WTC11 (cell line): ENCODE measurements at places on chromosomes 13 and 19.

DNA sequence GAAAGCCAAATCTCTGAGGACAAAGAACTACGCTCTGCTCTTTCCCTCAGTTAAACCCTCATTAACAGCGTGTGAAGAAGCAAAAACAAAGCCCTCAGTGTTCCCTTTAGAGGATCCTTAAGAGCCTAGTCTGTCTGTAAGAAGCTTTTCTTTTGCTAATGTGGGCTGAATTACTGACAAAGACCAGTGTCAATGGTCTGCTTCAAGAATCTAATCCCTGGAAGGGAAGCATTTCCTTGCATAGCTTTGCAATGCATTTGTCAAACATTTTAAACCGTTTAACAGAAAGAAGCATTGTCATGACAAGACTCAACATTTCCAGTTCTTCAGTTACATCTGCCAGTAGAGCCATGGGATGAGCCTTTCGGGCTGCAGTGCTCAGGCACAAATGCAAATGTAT, 64.9 kb downstream of the EDNRB start:
- DNase-seq: peak; percentile 13

DNA sequence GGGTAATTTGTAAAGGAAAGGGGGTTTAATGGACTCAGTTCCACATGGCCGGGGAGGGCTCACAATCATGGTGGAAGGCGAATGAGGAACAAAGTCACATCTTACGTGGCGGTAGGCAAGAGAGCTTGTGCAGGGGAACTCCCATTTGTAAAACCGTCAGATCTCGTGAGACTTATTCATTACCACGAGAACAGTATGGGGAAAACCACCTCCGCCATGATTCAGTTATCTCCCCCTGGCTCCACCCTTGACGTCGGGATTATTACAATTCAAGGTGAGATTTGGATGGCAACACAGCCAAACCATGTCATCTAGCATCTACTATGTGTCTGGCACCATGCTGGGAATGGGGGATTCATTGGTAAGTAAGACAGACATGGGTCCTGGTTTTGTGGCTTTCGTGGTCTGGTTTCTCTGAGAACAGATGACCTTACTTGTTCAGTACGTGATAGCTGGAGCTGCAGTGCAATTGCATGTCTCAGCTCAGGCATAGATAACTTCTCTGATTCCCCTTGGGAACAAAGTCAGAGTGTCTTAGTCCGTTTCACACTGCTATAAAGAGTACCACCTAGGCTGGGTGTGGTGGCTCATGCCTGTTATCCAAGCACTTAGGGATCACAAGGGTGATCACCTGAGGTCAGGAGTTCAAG, 8.3 kb downstream of the ZNF554 start:
- DNase-seq: no peak

DNA sequence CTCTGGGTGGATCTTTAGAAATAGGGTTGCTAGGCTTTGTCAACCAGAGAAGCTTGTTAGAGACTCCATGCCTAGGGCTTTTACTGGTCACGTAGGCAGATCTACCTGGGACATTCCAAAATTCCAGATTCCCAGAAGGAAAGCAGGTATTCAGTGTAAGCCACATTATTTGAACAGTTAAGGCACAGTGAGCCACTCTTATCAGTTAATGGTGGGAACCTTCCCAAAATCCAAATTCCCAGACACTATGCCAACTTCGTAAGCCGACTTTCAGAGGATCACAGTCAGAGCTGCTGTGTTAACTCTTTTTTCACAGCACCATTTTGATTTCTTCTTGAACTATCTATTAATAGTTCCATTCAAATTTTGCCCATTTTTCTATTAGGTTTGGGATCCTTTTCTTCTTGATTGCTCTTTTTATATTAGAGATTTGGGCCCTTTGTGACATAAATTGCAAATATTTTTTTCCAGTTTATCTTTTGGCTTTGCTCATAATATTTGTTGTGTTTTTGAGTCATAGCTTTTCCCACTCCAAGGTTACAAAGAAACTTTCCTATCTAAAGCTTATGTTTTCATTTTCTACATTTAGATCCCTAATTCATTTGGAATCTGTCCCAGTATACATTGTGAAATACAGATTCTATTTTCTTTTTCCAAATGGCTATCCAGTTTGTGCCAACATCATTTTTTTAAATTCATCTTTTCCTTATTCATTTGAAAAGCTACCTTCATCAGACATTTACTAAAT, 77.3 kb downstream of the DHRS12 start:
- no peak for DNase-seq

DNA sequence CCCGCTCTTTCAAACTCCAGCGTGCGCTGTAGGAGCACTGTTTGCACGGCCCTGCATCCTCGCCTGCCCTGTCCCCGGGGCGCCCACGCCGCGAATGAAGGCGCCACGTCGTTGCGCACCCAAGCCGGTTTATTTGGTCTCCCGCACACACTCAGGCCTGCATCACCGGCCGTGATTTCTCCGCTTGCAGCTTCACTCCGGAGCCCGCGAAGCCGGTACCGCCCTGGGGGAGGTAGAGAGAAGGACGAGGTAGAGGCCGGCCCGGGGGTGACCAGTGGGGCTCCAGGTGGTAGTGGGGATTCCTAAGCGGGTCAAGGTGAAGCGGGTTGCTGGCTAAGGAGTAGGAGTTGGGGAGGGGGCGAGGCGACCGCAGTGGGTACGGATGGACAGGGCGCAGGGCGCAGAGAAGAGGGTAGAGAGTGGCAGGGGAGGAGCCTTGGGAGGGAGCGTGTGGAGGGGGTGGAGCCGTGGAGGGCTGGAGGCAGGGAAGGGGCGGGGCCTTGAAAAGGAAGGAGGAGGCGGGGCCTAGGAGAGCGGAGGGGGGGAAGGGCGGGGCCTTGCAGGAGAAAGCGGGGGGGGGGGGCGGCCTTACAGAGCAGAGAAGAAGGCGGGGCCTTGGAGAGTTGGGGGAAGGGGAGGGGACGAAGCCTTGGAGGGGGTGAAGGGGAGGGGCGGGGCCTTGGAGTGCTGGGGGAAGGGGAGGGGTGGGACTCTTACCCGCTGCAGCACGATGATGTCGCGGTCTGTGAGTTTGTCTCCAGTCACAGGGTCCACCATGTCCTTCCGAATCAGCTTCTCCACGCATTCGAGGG, 24.6 kb downstream of the NOSIP start:
- DNase-seq: peak; percentile 95

DNA sequence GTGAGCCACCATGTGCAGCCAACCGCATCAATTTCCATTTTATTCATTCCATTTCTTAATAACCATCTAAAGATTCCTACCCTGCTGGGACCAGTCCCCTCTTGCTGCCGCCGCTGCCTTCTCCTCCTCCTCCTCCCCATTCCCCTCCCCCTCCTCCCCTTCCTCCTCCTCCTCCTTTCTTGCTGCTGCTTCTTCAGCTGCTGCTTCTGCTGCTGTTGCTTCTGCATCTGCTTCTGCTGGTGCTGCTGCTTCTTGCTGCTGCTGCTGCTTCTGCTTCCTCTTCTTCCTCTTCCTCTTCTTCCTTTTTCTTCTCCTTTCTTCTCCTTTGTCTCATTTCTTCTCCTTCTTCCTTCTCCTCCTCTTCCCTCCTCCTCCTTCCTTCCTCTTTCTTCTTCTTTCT, 20.0 kb upstream of the SPRYD7 start:
- no peak for DNase-seq

DNA sequence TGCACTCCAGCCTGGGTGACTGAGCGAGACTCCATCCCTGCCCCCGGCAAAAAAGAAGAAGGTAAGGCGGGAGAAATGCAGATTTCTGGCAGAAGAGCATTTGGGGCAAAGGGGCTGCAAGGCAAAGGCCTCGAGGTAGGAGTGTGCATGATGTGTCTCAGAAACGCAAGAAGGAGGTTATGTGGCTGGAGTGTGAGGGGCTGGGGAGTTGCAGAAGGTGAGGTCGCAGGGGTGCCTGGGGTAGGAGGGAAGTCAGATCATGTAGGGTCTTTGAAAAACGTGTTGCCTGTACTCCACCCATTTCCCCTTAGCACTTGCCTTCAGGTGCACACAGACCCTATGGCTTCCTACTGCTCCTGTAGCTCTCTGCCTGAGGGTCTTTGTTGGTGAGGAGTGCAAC, 29.9 kb downstream of the KCTD15 start:
- no peak for DNase-seq

DNA sequence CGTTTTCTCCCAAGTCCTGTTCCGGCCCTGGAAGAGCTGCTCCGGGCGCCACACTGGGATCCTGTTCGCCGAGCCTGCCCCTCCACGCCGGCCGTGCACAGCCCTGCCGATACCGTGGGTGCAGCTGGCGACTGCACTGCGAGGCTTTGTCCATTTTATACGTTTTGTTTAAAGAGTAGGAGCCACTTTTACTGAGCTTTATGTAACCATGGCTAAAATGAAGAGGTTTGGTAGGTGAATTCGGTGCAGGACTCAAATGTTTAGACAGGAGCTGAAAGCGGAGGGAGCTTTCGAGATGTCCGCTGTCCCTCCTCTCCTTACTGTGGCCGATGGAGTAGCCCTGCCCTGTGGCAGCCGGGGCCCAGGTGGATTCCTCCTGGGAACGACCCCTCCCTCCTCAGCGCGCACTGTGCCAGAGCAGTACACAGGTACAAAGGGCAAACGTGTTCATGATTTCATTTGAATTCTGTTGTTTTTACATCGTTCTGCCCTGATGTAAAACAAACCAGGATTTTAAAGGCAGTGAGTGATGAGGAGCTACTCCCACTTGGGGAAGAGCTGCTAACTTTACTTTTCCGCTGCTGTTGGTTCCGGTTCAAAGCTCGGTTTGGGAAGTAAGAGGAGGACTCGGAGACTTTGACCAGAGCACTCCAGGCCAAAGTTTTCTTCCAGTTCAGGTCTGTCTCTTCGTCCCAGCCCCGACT, 1.7 kb downstream of the COL4A2 start:
- DNase-seq: peak; percentile 48
